Ascending aorta (tissue), 2 donors: ENCODE measurements at places on chromosomes 12 and 14. TPM values are rescaled to one million over a fixed set of nuclear protein-coding genes. Genes with fewer than 3 reads are reported as not detected.

CCDC197 gene
- not detected for total RNA-seq

CSRP2 gene
- total RNA-seq: 59.7 TPM

GRCh38 chr12:46942579-46942978, 116.8 kb upstream of the SLC38A4 start:
- H3K27ac ChIP-seq: no peak overlapping the region
- no peak overlapping the region for H3K4me3 ChIP-seq
- H3K27me3 ChIP-seq: no peaks in the 10 kb centered on the region
- H3K4me1 ChIP-seq: no peaks in the 10 kb centered on the region
- DNase-seq: no peak

DNA sequence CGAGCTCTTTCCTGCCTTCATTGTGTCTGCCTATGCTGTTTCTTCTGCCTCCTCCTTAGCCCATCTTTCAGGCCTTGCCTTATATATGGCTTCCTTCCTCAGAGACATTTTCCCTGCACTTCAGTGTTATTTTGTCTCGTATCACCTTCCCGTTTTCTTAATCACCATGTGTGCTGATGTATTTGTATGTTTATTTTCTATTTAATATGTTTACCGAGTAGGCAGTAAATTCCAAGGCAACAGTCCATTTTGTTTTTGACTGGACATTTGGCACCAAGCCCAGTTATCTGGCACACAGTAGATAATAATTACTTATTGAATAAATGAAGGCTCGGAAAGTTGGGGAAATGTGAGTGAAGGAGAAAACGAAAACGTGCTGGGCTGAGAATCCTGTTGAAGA, 4.6 kb upstream of the POU6F1 start:
- no peaks in the 10 kb centered on the region for H3K27me3 ChIP-seq
- no peaks in the 10 kb centered on the region for H3K36me3 ChIP-seq
- H3K4me3 ChIP-seq: no peak overlapping the region
- H3K27ac ChIP-seq: no peak overlapping the region
- peaks cover 10% of the 10 kb centered on the region for H3K4me1 ChIP-seq
